ENCODE measurements at places on chromosomes 6 and 20. TPM values are rescaled to one million over a fixed set of nuclear protein-coding genes. Genes with fewer than 3 reads are reported as not detected.

The SLC17A1 gene
- total RNA-seq = not detected

- DNase-seq = no peak
These were observed 11.4 kb downstream of the EMILIN3 start for GRCh38 chr20:41355192-41355591.

DNA sequence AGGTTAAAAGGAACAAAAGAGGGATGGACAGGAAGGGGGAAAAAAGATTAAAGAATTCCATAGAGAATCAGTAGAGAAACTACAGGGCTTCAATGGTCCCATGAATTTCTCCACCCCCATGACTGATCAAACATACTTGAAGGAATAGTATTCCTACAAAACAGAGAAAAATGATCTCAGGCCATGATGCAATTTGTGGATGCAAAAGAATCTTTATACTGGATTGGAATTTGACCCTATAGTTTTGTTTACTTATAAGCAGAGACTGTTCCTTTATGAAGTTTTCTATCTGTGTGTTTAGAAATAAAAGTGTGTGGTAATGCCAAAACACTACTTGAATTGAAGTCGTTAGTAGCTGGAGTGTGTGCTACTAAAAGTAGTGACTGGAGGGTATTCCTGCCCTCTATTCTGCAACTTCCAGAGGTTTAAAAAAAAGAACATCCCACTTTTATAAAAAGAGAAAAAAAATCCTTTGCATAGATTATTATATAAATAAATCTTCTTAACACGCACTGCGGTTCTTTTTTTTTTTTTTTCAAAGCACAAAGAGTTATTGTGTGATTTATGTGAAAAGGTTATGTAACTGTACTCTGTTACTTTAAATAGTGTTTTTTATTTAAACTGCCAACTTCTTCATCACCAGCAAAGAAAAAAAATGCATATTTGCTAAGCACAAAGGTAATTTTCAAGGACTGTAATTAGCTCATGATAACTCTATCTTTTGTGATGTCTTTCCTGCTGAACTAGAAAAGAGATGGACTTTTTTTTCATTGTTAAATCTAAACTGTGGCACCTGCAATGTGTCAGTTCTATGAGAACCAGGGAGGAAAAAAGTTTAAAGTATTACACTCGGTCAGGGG lies 214.5 kb upstream of the CITED2 start:
- no peak for DNase-seq

- DNase-seq = peak; percentile 32
These were observed 54.2 kb downstream of the BCAS4 start for GRCh38 chr20:50848846-50849673.

The PRR18 gene
- total RNA-seq = not detected

The EYA4 gene
- 0.44 TPM for total RNA-seq

The CRIP3 gene
- total RNA-seq = 1.9 TPM

DNA sequence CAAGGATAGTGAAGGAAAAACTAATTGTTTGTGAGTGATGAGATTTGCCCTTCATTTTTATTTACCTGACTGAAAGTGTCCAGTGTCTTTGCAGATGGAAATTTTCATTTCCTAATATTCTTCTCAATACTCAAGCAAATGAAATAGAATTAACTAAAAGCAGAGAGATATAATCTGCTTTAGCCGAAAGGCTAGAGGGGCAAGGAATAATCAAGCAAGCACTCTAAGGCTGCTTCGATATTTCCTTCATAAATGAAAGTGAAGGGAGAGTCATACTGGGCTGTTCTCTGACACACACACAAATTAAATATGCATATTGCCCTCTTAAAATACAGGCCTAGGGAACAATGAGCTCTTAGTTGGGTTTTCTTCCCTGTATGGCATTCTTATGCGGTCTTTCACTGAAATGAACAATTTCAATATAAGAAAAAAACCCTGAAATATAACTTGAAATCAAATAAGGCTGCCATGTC lies 47.5 kb upstream of the POPDC3 start:
- DNase-seq = no peak

DNA sequence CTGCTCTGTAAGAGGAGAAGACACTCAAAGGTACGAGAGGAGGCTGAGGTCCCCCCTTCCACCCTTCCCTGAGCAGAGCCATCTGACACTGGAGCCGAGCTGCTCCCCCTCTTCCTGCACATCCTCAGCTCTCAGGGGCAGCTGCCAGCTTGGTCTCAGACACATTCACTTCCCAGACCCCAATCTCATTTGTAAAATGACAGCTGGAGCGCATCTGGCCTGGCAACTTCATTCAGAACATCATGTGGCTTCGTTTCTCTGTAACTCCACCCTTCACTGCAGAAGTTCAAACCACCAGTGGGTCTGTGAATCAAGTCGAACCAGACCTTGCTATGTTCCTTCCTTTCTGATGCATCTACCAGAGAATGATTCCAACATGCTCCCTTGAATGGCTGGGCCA lies 145.6 kb upstream of the CDH4 start:
- no peak for DNase-seq

The SLC35F1 gene
- 0.80 TPM for total RNA-seq

GRCh38 chr6:3535033-3535775 lies 78.4 kb upstream of the SLC22A23 start:
- DNase-seq = no peak

The CAP2 gene
- total RNA-seq = 7.5 TPM

- DNase-seq = no peak
These were observed 3.1 kb downstream of the PPP1R18 start for GRCh38 chr6:30683183-30683979.

DNA sequence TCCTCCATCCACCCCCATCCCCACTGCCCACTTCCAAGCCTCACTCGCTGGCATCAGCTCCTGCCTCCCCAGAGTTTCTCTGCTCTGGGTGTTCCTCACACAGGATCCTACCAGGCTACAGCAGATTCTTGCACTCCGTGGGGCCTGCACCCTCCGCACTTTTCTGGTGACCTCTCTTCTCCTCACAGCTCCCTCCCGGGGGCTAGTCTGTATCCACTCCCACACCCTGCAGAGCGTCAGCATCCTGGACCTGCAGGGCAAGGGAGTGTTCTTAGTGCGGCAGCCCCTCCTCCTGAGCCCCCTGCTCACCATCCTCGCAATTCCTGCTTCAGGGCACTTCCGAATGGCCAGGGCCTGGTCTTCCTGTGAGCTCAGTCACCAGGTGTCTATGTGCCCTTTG lies 224.2 kb downstream of the DLL1 start:
- DNase-seq = no peak

The PI16 gene
- 14.9 TPM for total RNA-seq

- no peak for DNase-seq
These were observed 222.5 kb upstream of the LRFN2 start for GRCh38 chr6:40809627-40810026.

The UST gene
- total RNA-seq = 28.8 TPM

The ECHDC1 gene
- 93.7 TPM for total RNA-seq

GRCh38 chr6:35411066-35411465 lies 41.1 kb upstream of the FANCE start:
- DNase-seq = no peak

GRCh38 chr6:157772820-157773219 lies 50.2 kb upstream of the SNX9 start:
- no peak for DNase-seq

DNA sequence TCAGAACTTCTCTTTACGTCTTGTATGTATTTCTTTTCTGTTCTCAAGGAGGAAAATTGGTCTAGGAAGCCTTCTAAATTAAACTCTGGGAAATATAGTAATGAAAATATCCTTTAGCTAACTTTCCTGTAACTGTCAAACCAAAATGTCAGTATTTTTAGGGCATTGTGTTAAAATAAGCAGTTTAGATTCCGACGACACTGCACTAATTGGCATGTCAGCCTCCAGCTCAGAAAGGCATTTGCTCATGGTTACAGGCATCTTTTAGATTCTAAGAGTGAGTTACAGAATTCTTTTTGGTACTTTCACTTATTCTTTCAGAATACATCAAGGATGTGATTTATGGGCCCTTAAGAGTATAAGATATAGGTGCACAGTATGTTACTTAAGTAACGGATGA lies 26.1 kb upstream of the VAPB start:
- DNase-seq = no peak

Data from breast epithelium (tissue), 4 donors.